Activated CD8-positive, alpha-beta memory T cell treated with anti-CD3 and anti-CD28 coated beads, Interleukin-2, amount 50 U/mL, for 48 hours (primary cell): ENCODE measurements at places on chromosomes 16 and 17.

DNA sequence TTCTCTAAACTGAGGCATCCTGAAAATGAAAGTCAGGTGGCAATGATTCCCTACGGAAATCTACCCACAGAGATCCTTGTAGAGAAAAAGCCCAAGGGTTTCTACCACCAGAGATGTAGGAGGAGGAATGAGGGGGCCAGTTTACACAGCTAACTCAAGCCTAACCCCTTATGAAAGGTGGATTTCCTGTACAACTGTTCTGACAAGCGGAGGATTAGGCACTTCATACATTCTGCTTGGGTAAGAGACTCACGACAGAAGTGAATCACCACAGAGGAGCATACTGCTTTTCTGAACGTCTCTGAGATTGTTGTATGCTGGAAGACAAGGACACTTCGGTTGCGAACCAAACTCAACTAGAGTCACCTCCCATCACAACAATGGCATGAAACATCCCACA lies 72.7 kb downstream of the SMG6 start:
- DNase-seq, result no peak

- no peak for DNase-seq
These were observed 125.3 kb downstream of the FTO start for GRCh38 chr16:53829186-53829747.

DNA sequence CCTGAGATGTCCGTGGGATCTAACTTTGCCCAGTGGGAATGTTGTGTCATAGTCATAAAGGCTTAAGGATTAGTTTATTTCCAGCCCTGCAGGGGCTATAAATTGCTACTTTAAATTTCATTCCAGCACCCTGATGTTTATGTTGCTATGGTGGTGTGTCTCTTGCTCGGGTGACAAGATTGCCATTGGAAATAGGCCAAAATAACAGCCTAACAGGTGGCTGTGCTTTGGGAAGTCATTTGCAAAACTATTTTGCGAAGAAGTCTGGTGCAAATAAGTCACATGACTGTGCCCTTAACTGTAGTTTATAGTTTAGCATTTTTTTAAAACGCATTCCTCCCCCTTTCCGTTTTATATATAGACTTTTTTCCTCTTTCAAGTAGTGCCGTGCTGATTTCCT lies 23.1 kb downstream of the PITPNC1 start:
- no peak for DNase-seq

GRCh38 chr17:36631022-36631421 lies 29.6 kb downstream of the MRM1 start:
- no peak for DNase-seq

DNA sequence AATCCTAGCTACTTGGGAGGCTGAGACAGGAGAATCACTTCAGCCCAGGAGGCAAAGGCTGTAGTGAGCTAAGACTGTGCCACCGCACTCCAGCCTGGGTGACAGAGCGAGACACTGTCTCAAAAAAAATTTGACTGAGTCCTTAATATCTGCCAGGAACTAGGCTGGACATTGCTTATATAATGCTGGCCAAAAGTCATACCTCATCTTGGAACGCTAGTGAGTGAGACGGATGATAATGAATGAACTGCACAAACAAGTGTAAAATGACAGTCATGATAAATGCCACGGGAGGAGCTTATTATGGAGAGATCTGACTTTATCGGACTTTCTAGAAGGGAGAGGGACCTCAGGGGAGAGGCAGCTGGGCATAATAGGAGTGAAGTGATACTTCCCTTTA lies 327.6 kb downstream of the SHISA9 start:
- no peak for DNase-seq

DNA sequence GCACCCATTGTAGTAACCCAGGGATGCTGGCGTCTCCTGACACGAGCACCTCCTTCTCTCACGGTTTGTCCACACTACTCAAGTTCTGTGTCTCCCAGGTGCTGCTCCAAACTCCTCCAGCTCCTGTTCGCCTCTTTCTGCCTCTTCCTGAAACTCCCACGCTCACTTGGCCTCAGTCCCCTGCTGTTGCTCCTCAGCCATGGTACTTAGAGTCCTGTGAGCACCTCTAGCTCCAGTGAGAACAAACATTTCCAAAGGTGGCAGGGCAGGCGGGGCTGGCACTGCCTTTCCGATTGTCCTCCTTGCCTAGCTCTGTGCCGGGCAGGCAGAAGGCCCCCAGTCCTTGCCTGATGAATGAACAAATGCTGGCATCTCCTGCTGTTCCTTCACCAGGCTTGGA lies 146.1 kb downstream of the SDK2 start:
- no peak for DNase-seq

DNA sequence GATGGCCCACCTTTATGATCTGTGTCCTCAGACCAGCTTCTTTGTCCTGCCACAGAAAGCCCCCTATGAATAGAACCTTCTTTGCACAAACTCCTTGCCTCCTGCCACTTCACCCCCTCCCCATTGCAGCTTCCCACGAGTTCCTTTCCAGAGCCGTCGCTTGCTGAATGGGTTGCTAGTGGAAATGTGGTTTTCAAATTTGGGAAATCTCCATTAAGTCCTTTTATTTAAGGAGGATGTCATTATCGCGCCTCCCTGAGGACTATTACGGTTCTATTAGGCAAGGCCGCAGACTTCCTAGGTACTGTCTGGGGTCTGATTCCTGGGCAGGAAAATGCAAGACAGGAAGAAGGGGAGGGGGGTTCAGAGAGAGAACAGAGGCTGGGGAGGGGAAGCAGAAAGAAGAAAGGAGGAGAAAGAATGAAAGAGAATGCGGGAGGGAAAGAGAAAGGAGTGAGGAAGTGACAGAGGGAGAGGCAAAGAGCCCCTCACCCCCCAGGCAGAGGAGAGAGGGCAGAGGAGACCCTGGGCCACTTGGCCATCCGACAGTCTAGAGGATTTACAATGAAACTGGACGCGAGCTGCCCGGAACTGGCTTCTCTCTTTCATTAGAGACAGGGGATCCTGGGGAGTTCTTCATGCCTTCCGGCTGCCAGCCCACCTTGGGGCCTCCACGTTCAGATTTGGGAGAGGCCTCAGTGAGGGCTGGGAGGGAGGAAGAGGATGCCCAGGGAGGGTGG lies 31.7 kb upstream of the ETV4 start:
- no peak for DNase-seq

- no peak for DNase-seq
These were observed 264.4 kb upstream of the MON1B start for GRCh38 chr16:76926595-76926994.

- DNase-seq, result no peak
These were observed 113.1 kb downstream of the ZFHX3 start for GRCh38 chr16:72934636-72935403.

- DNase-seq, result no peak
These were observed 456.2 kb upstream of the DYNLRB2 start for GRCh38 chr16:80084614-80085013.

DNA sequence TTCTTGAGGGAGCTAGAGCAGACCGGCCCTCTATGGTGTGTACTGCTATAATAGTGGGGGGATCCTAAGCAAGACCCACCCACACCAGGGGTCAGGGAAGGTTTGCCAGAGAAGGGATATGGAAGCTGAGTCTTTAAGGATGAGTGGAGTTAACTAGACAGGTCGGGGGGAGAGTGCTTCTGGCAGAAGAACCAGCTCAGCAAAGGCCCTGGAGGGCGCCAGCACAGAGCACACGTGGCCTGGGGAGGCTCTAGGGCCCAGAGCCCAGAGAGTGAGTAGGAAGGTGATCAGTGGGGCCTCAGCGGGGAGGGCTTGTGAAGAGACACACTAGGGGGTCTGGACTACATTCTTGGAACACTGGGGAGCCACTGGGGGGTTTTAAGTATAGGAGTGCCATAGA lies 21.1 kb downstream of the NGFR start:
- DNase-seq, result no peak

DNA sequence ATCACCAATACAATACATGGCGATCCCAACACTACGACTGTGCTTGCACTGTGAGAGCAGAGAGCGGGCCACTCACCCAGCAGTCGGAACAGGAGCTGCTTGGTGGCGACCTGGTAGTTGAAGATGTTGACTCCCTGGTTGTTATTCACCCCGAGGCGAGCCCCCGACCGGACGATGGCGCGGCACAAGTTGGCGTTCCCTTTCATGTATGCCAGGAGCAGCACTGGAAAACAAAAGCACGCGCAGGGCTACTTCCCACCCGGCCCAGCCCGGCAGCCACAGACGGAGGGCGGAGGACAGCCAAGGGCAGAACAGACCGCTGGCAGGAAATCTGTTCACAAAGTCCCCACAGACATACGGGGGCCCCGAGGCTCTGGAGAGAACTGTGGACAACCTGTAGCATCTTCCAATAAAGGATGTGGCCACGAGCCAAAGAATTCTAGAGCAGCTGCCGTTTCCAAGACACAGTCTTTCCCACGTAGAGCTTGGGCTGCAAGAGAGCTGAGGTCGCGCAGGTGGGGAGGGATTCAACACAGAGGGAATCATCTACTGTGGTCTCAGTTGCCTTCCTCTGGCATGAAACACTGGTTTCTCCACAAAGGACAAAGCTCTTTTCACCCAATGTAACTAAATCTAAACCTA lies 27.8 kb downstream of the CYB5D2 start:
- no peak for DNase-seq

DNA sequence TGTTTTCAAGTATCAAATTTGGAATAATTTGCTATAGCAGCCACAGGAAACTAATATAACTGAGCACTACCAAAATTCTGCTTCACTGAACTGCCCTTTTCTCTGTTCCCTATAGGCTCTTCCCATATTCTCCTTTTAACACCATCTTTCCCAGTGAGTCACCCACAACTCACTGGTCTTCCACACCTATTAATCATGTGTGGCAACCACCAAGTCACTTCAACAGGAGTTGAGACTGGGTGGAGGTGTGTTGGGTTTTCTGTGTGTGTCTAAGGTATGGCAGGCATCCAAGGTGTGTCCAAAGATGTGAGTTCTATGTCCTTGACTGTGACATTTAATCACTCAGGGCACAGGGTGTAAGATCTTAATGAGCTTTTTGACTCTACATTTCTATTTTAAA lies 610.0 kb upstream of the CDH11 start:
- no peak for DNase-seq

DNA sequence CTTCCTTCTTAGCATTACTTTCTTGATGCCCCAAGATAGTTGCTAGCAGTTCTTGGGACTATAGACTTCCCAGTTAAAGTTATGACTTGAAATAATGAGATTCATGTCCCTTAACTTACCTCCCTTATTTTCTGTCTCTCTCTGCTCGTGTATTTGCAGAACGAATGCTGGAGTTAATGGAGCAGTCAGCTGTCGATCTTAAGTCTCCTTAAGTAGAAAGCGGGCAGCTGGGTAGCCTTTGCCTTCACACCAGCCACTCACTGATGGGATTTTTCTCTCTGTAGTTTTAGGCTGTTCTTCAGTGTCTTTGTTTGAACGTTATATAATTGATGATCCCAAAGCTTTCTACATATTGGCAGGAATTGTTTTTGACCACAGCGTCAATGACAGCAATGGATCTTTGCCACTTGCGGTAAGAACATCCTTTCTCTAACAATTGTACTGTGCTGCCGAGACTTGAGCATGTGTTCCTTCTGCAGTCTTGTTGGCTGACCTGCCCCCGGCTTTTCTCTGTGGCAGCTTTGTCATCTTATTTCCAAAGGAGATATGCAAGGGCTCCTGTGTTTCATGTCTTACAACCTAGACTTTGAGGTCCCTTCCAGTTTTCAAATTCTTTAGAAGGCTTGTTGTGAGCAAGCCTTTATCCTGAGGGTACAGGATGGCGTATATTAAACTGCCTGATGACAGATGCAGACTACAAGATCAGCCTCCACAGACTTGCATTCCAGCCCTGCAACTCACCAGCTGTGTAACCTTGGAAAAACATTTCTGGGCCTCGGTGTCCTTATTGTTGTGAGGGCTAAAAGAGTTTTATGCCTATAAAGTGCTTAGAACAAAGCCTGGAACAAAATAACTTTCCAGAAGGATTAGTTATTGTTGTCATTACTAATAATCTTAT lies 25.1 kb upstream of the ABCA3 start:
- no peak for DNase-seq

DNA sequence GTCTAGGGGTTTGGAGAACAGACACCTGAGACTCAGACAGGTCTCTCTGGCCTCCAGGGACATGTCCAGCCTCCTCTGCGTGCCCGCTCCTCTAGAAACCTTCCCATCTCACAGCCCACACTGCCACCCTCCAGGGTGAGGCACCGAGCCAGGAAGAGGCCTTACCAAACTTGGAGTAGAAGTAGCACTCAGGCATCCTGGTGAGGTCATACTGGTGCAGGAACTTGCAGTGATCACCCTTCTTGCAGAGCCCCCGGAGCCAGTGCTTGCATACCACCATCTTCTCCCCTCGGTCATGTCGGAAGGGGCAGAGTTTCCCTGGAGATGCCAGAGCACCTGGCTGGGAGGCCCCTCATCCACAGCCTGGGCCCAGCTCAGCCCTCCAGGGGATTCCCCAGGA lies 4.2 kb downstream of the CPSF4L start:
- DNase-seq, result no peak

GRCh38 chr17:30375661-30376060 lies 3.1 kb upstream of the CPD start:
- no peak for DNase-seq

- DNase-seq, result no peak
These were observed 19.6 kb downstream of the SPIRE2 start for GRCh38 chr16:89847940-89848297.

- DNase-seq, result no peak
These were observed 5.1 kb downstream of the ZFPM1 start for GRCh38 chr16:88458039-88458772.

DNA sequence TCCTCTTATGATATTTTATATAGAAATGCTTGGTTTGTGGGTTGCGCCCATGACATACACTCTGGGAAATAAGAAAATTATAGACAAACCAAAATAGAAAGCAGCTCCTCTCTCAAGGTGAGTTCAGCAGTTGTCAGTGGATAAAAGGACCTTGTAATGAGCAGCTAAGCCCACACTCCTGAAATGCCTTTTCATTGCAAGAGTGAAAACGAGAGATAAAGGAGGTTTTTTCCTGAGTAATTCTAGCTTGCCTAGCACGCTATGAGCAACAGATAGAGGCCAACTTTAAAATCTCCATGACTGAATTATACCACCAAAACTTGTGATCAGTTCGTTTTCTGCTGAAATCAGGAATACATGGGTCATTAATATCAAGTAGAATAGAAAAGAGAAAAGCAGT lies 261.8 kb upstream of the CACNG5 start:
- DNase-seq, result no peak

DNA sequence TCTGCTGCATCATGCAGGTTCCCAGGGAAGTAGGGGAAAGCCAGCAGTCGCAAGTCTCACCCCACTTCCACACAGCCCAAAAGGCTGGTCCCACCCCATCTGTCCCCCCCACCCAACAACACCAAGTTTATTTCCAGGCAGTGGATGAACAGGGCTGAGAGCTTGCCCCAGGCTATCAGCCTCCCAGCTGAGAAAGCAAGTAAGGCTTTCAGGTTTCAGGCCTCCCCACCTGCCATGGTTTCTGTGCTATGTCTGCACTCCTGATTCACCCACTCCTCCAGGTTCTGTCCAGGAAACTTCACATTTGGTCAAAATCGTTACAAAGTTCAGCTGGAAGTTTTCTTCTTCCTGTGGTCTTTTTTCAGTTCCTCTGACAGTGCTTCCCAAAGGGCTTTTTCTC lies 97.5 kb upstream of the HS3ST3A1 start:
- DNase-seq, result no peak

DNA sequence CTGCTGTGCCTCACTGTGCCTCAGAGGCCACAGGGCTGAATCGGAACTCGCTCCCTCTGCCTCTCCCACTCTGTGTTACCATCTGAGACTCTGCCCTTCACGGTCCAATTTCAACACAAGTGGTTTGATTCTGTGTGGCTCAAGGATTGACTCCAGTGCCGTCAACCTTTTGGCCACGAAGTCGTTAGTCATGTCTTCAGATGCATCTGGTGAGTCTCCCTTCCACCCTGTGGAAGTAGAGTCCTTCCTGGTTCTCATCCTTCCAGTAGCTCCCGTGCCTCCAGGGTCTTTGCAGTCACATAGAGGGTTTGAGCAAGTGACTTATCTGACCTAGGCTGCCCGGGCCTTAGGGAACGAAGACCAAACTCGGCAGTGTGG lies 51.2 kb downstream of the PGS1 start:
- no peak for DNase-seq
